Upper lobe of right lung (tissue), 1 donor: ENCODE measurements at places on chromosomes 4 and X. TPM values are rescaled to one million over a fixed set of nuclear protein-coding genes. Genes with fewer than 3 reads are reported as not detected.

The DMP1 gene
- not detected for total RNA-seq

- H3K4me1 ChIP-seq: peaks cover 7% of the 10 kb centered on the region
- H3K27ac ChIP-seq: no peak overlapping the region
- no peak overlapping the region for H3K4me3 ChIP-seq
- H3K36me3 ChIP-seq: no peaks in the 10 kb centered on the region
- H3K27me3 ChIP-seq: no peaks in the 10 kb centered on the region
These were observed 78.5 kb downstream of the ABLIM2 start for GRCh38 chr4:8079916-8080753.

The MTNR1A gene
- not detected for total RNA-seq

DNA sequence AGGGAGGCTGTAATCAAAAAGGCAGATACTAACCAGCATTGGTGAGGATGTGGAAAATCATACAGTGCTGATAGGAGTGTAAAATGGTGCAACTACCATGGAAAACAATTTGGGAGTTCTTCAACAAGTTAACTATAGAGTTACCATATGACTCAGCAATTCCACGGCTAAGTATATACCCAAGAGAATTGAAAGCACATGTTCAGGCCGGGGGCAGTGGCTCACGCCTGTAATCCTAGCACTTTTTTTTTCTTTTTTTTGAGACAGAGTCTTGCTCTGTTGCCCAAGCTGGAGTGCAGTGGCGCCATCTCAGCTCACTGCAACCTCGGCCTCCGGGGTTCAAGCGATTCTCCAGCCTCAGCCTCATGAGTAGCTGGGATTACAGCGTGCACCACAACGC lies 15.0 kb upstream of the CD99L2 start:
- H3K4me3 ChIP-seq: no peak overlapping the region
- H3K27me3 ChIP-seq: no peaks in the 10 kb centered on the region
- no peaks in the 10 kb centered on the region for H3K4me1 ChIP-seq
- DNase-seq: no peak

GRCh38 chr4:38669208-38669607 lies 5.2 kb downstream of the KLF3 start:
- peaks cover 74% of the 10 kb centered on the region for H3K4me1 ChIP-seq
- DNase-seq: no peak
- H3K4me3 ChIP-seq: peak overlapping the region; percentile 5
- peak overlapping the region; percentile 98 for H3K27ac ChIP-seq

DNA sequence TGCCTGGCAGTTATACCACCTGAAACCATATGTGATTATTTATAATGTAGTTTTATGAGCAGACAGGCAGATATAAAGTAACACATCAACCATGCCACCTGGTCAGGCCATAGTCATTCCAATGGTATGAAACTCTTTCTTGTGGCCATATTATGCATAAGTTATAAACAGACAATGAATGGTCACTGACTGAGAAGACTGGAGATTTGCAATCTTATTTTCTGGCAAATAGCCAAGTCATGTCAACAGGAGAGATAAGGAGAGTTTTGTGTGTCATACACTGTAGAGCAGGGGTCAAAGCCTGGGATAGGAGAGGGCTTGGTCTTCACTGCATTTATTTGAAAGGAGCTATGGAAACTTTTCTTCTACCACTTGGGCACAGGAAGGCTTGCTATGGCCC lies 29.5 kb downstream of the SORBS2 start:
- no peak overlapping the region for H3K4me3 ChIP-seq
- no peak for DNase-seq
- H3K4me1 ChIP-seq: no peaks in the 10 kb centered on the region
- no peaks in the 10 kb centered on the region for H3K27me3 ChIP-seq
- no peak overlapping the region for H3K27ac ChIP-seq

DNA sequence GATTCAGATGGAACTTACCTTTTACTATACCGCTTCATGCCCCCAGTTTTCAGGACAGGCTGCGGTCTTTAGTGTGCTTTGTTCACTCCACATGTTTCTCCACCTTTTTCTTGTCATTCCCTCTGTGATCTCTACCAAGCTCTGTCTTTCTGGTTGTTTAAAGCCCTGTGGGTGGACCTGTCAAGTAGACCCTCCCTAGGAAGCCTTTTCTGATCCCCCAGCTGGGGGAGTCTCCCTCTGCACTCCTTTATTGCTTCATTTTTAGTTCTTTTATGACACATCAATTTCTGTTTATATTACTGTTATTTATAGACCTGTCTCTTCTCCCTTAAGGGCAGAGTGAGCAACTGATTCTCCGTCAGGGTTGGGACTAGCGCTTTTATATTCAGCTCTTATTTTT lies 150.2 kb downstream of the C4orf33 start:
- no peak overlapping the region for H3K4me3 ChIP-seq
- H3K4me1 ChIP-seq: no peaks in the 10 kb centered on the region

The SHOX gene
- total RNA-seq: not detected

DNA sequence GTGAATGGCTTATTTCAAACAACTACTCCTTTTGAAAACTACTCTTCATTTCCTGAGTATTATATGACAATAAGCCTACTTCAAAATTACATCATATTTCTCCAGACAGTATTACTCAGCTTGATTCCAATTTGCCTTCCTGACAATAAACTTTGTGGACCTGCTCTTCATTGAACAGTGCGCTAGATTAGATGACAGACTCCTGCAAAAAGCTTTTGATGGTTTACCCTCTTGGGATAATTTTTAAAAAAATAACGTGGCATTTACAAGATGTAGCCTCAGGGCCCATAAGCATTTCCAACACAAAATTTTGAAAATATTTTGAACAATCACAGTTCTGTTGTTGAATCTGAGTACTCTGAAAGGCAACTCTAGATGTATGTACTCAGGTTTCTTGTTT lies 25.9 kb downstream of the MGAT4D start:
- H3K27ac ChIP-seq: no peak overlapping the region
- no peaks in the 10 kb centered on the region for H3K4me1 ChIP-seq
- H3K36me3 ChIP-seq: no peaks in the 10 kb centered on the region
- DNase-seq: no peak
- H3K4me3 ChIP-seq: no peak overlapping the region

The CLDN34 gene
- total RNA-seq: 0.55 TPM

- DNase-seq: no peak
- H3K27me3 ChIP-seq: no peaks in the 10 kb centered on the region
- H3K4me1 ChIP-seq: no peaks in the 10 kb centered on the region
- H3K27ac ChIP-seq: no peak overlapping the region
- H3K36me3 ChIP-seq: no peaks in the 10 kb centered on the region
- H3K4me3 ChIP-seq: no peak overlapping the region
These were observed 35.6 kb downstream of the RAB40A start for GRCh38 chrX:103483720-103484119.

DNA sequence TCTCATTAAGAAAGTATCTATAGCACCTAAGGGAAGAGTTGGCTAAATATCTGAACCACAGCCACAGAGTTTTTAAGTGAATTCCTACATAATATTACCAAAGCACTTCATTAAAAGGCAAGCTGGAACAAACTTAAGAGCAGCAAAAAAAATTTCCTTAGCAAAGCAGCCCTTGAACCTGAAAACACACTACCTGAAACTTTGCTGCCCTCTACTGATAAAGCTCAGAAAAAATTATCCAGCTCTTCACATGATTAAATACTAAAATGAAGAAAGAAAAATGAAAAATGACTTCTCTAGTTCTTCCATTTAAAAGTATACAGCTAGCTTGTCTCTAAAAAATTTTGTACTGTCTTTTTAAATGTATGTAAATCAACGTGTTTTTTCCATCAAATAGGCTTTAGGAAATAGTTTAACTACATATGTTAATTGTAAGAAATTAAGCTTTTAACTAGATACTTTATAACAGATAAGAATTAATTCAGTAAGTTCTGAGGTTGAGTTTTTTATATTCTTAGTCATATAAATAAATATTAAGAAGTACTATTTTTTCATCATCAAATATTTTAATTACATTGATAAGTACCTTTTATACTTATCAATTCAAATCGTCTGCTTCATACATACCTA lies 156.1 kb downstream of the STPG2 start:
- H3K4me3 ChIP-seq: no peak overlapping the region
- no peak for DNase-seq
- no peaks in the 10 kb centered on the region for H3K36me3 ChIP-seq
- H3K27ac ChIP-seq: no peak overlapping the region
- no peaks in the 10 kb centered on the region for H3K27me3 ChIP-seq

The AREG gene
- 14.6 TPM for total RNA-seq

The UNC5C gene
- total RNA-seq: 6.7 TPM

The ARSJ gene
- total RNA-seq: 13.6 TPM

DNA sequence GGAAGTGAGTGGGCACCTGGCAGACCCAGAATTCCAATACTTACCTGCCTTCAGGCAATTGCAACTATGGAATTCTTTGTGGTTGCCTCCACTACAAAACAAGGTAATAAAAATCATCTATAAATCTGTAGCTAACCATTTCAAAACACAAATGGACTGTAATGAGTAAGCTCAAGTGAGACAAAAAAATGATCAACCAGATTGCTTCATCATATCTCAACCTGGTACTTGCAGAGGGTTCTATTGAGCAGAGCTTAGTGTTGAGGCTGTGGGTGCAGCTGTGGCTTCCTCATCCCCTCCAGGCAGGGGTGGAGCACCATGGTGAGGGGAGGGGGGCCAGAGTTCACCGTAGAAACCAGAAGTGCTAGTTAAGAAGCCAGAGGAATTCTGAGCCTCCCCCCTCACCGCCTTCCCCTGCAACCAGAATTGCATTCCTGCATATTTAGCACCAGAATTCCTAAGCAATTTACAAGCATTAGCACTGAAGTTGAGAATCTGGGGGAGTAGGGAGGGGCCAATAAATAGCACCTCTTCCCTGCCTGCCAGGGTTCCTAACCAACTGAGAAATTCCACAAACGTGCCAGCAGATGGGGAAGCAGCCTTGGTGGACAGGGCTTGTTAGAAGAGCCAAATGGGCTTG lies 11.5 kb downstream of the CTAG1A start:
- no peak overlapping the region for H3K27ac ChIP-seq
- no peak for DNase-seq
- H3K4me1 ChIP-seq: no peaks in the 10 kb centered on the region
- H3K4me3 ChIP-seq: no peak overlapping the region
- no peaks in the 10 kb centered on the region for H3K27me3 ChIP-seq
- no peaks in the 10 kb centered on the region for H3K36me3 ChIP-seq

DNA sequence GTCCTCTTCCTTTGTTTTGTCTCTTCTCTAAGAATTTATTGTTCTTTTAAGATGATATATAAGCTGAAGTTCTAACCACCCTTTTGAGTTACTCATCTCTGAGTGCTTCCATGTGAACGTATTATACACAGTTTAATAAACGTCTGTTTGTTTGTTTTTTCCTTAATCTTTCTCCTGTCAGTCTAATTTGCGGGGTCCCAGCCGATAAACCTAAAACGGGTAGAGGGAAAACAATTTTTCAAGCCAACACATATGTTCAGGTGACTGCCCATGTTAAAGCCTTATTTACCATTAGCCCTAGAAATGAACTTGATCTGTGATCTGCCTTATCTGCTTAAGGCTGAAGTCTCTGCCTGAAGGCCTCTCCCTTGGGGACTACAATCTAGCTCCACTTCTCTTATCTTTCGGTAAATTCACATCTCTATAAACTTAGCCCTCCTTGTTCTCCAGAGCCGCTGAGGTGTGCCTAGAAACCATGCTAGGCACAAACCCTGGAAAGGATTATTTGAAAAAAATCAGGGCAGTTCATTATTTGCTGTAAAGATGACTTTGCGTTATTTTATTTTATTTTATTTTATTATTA lies 158.8 kb downstream of the CAMK2D start:
- H3K4me3 ChIP-seq: no peak overlapping the region
- DNase-seq: no peak
- H3K4me1 ChIP-seq: no peaks in the 10 kb centered on the region
- H3K27me3 ChIP-seq: no peaks in the 10 kb centered on the region
- no peak overlapping the region for H3K27ac ChIP-seq
- no peaks in the 10 kb centered on the region for H3K36me3 ChIP-seq

The SPACA5 gene
- total RNA-seq: not detected

DNA sequence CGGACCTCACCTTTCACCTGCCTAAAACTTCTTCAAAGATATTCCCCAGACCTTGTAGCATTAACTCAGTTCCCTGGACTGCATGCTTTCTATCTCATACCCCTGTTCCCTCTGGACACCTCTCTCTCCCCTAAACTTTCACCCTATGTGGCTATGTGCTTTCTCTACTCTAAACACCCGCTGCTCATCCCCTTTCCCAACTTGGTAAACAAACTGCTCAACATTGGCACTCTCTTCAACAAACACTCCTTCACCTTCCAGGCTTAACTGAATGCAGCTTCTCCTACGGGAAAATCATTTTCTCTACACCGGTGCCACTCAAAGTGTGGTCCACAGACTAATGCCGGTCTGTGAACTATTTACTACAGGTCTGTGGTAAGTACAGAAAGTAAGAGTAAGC lies 19.9 kb downstream of the PHF8 start:
- no peaks in the 10 kb centered on the region for H3K27me3 ChIP-seq
- no peak for DNase-seq
- peaks cover 12% of the 10 kb centered on the region for H3K36me3 ChIP-seq
- H3K27ac ChIP-seq: no peak overlapping the region
- no peak overlapping the region for H3K4me3 ChIP-seq

DNA sequence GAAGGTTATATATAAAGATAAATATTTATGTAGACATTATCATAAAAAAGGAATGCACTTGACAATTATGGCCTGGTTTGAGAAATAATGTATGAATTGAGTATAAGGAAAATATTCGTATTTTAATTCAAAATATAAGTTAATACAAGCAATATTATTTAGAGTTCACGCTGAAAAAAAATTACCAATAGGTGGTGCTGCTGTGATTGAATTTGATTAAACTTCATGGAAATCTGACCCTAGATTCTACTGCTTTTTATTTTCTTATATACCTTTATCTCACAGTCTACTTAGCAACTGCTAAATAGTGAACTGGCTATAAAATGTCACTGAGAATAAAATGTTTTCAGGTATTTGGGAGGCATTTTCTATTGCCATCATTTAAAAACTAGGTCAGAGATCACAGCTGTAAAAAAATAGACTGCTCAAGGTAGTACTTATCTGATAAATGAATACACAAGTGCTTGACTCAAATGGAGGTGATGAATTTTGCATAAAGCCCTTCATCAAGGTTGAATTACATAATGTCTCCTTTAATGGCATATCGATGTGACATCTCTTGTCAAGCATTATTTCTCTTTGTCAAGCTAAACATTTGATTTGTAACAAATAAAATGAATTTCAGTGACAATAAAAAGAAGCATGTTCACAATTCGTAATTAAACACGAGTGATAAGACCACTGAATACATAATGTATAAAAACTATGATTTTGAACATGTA lies 1638.8 kb upstream of the PCDH7 start:
- H3K27ac ChIP-seq: no peak overlapping the region
- H3K27me3 ChIP-seq: no peaks in the 10 kb centered on the region
- no peak for DNase-seq
- H3K36me3 ChIP-seq: no peaks in the 10 kb centered on the region

The KCTD8 gene
- total RNA-seq: 0.67 TPM

DNA sequence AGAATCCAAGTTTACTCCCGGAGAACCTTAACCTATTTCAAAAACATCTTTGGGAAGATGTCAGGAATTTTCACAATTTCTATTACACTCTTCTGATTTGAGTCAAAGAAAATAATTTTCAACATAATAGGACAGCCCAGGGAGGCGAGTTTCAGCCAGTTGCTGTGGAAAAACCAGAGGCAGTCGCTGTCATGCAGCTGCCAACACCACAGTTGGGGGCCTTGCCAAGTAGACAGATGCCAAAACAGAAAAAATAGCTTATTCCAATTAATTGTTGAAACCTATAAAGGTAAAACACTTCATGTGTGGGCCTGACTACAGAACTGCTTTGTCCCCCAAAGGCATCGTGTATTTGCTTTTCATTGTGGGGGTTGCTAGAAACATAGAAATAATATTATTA lies 225.8 kb downstream of the DMD start:
- no peak overlapping the region for H3K4me3 ChIP-seq
- no peaks in the 10 kb centered on the region for H3K27me3 ChIP-seq
- no peaks in the 10 kb centered on the region for H3K4me1 ChIP-seq
- no peak for DNase-seq

The ANKRD50 gene
- total RNA-seq: 25.9 TPM

The SULT1E1 gene
- total RNA-seq: 1.4 TPM
